ENCODE measurements at places on chromosomes 2 and 18. TPM values are rescaled to one million over a fixed set of nuclear protein-coding genes. Genes with fewer than 3 reads are reported as not detected.

The ANKRD30BL gene
- polyA plus RNA-seq: 0.09 TPM

DNA sequence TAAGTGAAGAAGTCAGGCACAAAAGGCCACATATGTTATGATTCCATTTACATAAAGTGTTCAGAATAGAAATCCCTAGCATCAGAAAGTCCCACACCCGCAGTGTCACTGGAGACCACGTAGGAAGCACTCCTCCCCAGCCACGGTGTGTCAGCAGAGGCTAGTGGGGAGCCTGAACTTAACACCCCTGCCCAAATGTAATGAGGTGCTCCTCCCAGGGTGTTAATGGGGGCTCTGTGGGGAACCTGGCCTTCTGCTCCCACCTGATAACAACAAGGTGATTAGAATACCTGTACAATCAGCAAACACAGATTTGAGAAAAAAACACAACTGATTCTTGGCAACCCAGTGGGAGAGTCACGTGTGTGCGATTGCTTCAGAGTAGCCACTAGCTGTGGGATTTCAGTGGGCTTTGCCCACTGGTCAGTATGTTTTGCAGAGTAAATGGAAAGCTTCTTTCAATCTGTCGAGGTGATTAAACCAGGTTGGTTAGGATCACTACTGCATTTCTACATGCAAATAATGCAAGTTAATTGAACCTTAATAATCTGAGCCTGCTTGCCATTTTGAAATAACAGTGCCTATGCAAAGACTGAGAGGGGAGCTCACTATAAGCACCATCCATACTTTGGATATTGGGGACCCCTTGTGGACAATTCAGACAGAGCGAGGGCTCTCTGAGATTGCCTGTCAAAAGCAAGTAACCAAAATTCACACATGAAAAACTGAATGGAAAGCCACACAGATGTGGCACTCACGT, 20.6 kb upstream of the ATRAID start:
- no peak for DNase-seq
- no peak overlapping the region for H3K27ac ChIP-seq
- no peaks in the 10 kb centered on the region for H3K36me3 ChIP-seq
- H3K4me3 ChIP-seq: no peak overlapping the region

DNA sequence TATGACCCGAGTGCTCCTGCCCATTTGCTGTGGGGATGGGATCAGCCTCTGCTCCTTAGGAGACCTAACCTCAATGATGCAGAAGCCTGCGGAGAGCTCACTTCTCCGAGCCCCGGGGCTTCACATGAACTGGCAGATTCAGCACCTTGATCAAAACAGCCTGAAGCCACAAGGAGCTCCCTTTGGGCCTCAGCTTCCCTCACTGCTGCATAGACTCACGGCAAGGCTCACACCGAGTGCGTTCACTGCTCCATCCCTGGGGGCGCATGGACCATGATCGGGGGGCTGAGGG, 33.0 kb downstream of the CRACDL start:
- H3K4me3 ChIP-seq: no peak overlapping the region
- DNase-seq: no peak
- no peaks in the 10 kb centered on the region for H3K4me1 ChIP-seq
- peaks cover 2% of the 10 kb centered on the region for H3K27me3 ChIP-seq

GRCh38 chr2:128797937-128798336, 479.3 kb upstream of the HS6ST1 start:
- no peaks in the 10 kb centered on the region for H3K4me1 ChIP-seq
- H3K27me3 ChIP-seq: no peaks in the 10 kb centered on the region
- DNase-seq: no peak
- no peak overlapping the region for H3K27ac ChIP-seq
